Type B pancreatic cell (in vitro differentiated cells): ENCODE measurements at places on chromosomes 16 and 17. TPM values are rescaled to one million over a fixed set of nuclear protein-coding genes. Genes with fewer than 3 reads are reported as not detected.

Gene CDIPT
- total RNA-seq, result 58.0 and 73.3 TPM in 2 replicates

Gene ARHGDIG
- total RNA-seq, result 2.5 and 5.0 TPM in 2 replicates

Gene CLEC18C
- total RNA-seq, result 1.1 TPM in 1 of 2 replicates, not detected in the other

Gene BICDL2
- 15.2 and 28.6 TPM in 2 replicates for total RNA-seq

Gene OTOA
- total RNA-seq, result 0.17 TPM in 1 of 2 replicates, not detected in the other

Gene SDR42E2
- 0.19 TPM in 1 of 2 replicates, not detected in the other for total RNA-seq
